ENCODE measurements at places on chromosomes 12 and 14.
A peak's percentile ranks its signal among the peaks of the same experiment; 100 is the strongest.

DNA sequence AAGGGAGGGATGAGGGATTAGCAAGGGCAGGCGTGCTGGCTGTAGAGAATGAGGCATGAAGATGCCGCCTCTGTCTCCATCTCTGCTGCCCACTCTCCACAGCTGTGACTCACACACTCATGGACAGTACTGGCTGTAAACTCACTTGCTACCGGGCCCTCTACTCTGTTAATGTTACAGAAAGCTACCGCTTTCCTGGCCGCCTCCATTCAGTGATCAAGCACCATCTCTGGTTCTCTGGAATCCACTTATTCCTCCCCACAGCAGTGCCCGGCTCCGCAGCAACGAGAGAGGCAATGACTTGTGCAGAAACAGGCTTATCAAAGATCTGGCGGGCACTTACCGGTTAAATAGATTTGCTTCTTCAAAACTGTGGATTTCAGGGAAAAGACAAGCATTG is 34.8 kb downstream of the AMN start:
- no peak for DNase-seq

DNA sequence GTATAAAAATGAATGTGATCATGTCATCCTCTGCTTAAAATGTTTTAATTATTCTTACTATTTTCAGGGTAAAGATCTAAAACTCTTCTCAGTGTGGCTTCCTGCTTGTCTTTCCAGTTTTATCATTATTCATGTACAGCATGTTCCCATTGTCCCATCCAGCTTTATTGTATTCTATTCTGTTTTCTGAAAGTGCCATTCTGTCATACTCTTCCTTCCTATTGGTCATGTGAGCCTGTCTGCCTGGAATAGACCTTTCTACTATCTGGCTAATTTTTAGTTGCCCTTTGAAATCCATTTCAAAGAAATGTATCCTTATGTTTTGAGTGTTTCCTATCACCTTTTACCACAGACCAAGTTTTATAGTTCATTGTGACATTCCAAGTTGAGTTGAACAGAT is 34.9 kb downstream of the PALS1 start:
- no peak for DNase-seq

GRCh38 chr14:67391268-67391667 is 20.7 kb downstream of the PLEK2 start:
- no peak for DNase-seq

DNA sequence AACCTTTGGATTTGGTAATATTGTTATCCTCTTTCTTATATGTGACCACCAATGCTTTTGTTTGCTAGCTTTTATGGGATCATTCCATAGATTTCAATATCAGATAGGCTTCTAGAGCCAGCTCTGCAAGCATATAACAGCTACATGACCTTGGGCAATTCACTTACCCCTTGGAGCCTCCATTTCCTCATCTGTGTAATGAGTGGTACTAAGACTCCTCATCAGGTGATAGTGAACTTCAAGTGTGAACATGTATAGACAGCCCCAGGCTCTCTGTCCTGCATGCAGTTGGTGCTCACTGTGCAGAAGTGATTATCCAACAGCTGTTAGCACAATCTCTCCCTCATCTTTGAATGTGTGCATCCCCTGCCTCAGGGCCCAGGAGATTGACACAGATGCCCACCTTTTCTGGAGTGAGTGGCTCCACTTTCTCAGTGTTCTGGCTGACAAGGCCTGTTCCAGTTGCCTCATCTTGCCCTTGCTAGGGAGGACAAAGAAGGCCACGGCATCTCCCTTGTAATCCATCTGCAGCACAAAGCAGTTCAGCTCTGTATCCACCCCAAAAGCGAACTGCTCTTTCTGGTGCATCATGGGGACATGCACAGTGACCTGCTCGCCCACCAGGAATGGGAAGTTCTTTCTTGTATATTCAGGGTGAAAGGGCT is 9.2 kb downstream of the SERPINA9 start:
- DNase-seq, result no peak

DNA sequence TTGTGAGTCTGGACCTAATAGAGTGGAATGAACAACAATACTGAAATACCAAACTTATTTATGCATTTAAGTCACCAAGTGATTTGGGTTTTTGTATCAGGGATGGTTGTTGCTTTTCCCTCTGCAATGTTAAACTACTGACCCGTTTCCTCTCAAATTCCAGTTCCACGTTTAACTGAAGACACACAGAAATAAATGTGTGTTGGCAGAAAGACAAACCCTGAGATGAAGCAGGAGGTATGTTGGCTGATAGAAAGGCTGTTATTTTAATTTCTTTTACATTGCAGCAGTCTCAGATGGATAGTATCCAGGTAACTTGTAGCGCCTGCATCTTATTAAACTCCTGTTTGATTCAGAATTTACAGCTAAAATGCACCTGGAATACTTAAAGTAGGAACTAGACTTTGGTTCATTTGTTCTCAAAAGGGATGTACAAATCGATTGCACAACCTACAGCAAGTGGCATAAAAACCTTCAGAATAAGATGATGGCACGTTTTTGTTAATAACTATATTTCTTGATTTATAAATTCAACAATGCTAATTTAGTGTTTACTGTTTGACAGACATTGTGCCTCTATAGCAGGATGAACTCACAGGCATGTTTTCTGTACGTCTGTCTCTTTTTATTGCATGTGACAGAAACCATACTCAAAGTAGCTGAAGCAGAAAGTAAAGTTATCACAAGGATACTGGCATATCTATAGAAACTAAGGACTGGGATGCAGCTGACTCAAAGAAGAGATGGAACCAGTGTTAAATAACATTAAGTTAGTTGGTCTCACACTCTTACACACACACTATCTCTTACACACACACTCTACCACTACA is 405.7 kb downstream of the ZFP36L1 start:
- DNase-seq, result peak; percentile 69

DNA sequence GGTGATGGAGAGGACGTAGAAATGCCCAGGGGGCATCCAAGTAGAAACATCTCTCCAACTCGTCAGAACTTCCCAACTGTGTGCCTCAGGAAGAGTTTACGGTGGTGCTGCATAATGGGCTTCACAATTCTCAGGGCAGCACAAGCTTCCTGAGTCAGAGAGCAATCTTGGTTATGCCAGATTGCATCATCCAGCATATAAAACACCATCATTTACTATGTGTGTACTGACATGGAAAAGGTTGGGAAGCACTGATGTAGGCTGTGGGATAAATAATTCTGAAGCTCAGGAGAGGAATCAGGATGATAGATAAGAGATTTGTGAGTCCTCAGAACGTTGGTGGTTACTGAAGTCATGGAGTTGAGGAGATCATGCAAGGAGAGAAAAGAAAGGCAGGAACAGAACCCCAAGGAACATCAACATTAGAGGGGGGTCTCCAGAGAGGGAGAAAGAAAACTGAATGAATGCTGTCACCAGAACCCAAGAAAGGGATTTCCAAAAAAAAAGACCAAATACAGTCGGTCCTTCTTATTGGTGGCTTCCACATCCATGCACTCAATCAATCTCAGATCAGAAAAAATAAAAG is 4.7 kb upstream of the NCKAP5L start:
- no peak for DNase-seq

GRCh38 chr14:104595116-104595675 is 9.4 kb downstream of the TMEM179 start:
- no peak for DNase-seq

GRCh38 chr12:56029666-56030293 is 8.9 kb downstream of the IKZF4 start:
- DNase-seq, result no peak

DNA sequence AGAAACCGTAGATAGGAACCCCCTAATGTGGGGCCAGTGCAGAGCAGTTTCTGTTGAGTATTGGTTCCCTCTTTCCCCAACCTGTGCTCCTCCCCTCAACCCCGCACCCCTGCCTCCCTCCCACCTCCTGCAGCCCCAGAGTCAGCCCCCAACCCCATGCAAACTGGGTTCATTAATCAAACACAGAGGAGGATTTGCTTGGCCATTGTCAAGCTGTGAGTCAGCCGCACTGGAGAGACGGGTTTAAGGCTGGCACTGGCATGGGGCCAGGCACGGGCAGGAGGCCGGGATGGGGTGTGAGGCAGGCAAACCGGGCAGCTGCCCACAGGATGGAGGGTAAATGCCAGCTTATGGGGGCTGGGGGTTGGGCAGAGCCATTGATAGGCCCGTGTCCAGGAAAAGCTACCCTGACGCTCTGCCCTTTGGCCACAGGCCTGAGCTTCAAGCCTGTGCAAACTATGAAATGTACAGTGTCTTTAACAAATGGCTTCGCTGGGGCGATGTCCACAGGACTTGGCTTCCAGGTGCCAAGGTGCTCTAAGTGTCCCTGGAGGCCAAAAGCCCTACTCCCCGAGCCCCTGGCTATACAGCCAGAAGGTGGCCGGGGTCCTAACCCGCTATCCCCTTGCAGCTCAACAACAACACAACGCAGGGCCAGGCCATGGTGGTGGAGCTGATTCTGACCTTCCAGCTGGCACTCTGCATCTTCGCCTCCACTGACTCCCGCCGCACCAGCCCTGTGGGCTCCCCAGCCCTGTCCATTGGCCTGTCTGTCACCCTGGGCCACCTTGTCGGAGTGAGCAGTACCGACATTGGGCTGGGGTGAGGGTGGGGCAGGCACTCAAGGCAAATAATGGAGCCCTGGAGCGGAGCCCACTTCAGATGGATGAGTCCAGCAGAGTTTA is 1.4 kb downstream of the AQP5 start:
- DNase-seq, result no peak

DNA sequence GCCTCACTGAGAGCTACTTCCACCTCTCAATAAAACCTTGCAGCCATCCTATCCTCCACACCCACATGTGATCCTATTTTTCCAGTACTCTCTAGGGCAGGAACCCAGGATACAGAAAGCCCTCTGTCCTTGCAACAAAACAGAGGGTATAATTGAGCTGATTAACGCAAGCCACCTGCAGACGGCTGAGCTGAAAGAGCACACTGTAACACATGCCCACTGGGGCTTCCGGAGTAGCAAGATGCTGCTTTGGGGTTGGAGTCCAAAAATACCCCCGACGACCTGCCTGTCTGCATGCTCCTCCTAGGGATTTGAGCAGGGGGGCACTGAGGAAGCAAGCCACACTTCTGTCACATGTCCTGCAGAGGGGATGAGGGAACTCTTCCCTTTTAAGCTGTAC is 401.1 kb upstream of the FOXG1 start:
- no peak for DNase-seq

DNA sequence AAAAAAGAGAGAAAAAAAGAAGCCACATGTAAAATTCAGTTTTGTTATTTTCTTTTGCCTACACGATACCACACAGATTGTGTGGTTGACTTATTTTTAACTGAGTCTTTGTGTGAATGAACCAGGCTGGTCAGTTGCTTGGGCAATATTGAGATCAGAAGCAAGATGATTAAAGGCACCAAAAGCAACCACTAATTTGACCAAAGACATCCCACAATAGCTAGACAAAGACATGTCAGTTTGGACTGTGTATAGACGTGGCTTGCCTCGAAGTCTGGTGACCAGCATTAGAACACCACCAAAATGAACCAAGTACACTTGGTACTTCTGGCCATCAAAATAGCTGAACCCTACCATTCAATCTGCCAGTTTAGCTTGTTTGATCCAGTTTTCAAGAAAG is 340.6 kb upstream of the TBX3 start:
- no peak for DNase-seq

GRCh38 chr12:67759829-67760228 is 111.3 kb downstream of the DYRK2 start:
- no peak for DNase-seq

GRCh38 chr12:72273851-72274351 is 1.7 kb downstream of the TRHDE start:
- DNase-seq, result no peak

GRCh38 chr12:121820056-121820455 is 16.2 kb downstream of the SETD1B start:
- no peak for DNase-seq

DNA sequence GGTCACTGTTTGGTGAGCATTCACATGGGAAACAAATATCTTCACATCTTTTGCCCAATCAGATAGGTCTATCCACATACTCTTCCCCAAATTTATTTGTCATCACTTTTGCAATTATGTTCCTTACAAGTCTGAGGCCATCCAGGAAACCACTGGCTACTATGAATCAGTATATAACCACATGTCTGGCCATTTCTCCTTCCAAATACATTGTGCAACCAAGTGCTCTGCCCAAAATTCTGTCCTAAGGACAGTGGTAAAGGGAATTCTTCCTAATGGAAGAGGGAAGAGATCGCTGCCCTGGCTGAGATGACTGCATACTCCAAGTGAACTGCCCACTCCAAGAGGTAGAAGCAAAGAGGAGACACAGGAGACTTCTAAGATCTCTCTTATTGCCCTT is 148.9 kb upstream of the MAX start:
- DNase-seq, result no peak

GRCh38 chr14:91035855-91036254 is 24.6 kb downstream of the RPS6KA5 start:
- DNase-seq, result no peak

Data from forelimb muscle (tissue), 1 donor.